ENCODE measurements at places on chromosomes 4 and X.

DNA sequence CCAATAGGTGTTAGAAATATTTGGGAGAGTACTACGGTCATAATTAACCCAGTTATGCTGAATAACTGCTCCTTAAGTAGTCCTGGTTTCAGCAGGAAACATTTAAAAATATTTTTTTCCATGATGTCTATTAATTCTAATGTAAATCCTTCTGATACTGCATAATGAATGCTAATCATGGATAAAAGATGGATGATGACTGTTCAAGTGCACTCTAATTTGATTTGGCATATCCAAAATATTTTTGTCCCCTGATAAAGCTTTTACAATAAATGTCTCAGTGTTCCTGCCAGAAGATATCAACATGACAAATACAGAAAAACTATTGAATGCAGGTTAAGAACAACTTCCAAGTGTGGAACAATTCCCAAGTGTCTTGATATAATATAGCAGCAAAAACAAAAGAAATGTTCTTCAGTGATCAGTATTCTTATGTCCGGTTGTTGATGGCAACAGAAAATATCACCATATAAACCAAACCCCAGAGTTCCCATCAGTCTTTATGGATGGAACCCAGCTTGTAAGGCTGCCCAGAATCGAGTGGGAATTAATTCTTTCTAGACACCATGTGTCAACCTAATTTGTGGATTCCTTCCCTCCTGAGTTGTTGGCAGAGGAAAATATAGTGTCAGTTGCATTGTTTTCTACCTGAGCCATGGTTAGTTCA lies 205.4 kb upstream of the GK2 start:
- DNase-seq: no peak

DNA sequence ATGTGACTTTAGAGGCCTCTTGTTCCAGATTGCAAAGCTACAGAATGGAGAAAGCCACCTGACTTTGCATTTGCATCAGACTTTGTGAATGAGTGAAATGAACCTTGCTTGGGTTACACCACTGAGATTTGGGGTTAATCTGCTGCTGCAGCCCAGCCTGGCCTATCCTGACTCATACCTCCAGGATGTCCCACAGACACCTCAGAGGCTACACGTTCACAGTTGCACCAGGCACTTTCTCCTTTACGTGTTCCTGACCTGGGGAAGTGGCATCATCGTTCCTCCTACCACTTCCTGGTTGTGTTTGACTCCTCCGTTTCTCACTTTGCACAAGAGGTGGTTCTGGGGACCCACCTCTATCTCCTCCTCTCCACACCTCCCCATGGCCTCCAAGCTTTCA lies 9.2 kb upstream of the SORCS2 start:
- no peak for DNase-seq

DNA sequence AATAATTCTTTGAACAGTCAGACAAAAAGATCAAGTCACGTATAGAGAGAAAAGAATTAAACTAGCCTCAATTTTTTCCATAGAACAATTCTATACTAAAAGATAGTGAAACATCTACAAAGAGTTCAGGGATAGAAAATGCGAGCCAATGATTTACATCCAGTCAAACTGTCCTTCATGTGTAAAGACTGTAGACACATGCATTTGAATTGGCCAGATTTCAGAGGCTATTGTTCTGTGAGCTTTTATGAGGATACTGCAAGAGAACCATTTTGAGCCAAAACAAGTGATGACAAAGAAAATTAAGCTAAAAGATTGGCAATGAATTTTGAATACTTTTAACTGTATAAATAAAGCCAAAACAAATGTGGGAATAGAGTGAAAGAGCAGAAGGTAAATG lies 1230.3 kb downstream of the RPA4 start:
- no peak for DNase-seq

DNA sequence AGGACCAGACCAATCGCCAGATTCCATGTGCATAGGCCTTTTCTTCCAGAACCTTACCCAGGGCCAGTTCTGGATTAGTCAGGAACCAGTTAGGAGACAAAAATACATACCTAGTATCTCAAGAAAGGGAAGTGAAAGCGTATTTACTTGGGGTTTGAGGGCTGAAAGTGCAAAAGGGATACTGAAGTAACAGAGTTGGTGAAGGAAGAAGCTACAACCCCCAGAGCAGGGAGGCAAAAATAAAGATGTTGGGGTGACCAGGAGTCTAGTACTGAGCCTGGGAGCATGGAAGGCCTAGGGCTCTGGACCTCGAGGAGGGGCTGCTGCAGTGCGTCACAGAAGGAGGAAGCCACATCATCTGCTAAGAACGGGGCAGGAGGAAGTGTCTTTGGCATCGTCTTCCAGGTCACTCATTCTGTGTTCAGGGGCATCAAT lies 38.3 kb downstream of the TKTL1 start:
- DNase-seq: no peak

DNA sequence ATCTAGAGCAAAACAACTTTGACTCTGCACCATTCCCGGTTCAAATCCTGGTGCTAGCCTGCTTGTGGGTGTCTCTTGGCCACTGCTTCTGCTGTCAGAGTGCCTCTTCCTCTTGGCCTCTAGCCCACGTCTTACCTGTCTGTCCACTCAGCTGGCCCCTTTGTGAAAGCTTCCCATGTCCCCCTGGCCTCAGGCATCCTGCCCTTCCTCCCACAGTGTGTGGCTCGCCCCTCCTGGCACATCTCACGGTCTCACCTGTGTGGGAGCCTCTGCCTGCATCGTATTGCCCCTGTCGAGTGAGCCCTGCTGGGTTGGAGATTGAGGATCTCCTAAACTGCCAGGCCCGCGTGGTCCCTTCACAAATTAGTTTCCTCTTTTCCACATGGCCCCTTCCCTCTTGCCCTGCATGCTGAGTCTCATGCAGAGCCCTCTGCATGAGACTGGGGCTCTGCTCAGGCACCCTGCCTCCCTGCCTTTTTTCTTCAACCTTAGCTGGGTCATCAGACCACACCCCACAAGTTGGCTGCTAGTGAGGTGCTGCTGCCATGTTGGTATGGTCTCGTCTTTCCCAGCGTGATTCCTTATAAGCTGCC lies 53.7 kb upstream of the TADA2B start:
- DNase-seq: no peak

DNA sequence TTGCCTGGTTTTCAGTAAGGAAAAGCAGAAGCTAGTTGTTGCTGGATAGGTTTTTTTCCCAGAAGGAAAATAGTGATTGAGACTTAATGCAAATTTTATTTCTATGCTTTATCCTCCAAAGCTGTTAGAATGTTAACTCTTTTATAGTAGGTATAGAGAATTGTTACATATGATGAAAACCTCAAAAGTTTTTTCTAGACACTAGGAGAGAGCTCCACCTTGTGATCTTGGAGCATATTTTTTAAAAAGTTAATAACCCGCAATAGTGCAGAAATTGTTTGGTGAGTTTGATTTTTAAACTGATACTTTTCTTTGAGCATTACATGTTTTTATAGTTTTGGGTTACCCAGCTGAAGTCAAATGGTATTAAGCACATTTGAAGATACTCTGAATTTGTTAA lies 56.5 kb downstream of the STAG2 start:
- DNase-seq: no peak

GRCh38 chr4:57351731-57352130 lies 241.5 kb upstream of the IGFBP7 start:
- no peak for DNase-seq

GRCh38 chrX:128714425-128714824 lies 662.2 kb upstream of the ACTRT1 start:
- no peak for DNase-seq

DNA sequence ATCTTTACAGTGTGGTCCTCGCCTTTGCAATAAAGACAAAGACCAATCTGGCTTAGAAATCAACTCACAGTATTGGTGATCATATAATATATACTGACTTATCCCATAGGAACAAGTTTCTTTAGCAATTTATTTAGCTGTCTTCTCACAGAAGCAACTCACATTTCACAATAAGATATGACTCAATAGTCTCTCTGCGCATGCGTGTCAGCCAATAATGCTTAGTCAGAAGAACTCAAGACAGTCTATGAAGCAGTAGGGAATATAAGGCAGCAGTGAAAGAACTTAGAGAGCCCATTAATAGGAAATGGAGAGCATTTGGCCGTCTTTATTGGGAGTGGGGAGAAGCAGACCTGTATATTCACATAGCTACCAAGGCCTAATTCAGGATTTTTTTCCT lies 216.7 kb downstream of the IL13RA2 start:
- no peak for DNase-seq

DNA sequence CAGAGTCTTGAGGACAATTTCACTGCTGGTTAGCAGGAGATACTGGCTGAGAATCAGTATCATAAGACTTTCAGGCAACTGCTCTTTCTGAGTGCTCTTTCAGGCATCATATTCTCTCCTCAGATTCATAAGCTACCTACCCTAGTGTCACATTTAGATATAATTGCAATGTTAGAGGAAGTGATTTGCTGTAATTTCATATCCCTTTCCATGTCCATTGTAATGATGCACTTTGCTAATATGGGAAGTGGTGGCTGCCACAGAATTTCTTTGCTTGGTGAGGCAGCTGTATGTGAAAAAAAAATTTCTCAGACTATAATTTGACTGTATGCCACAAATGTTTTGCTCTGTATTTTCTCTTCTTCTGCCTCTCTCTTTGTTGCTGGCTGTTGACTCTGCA lies 63.3 kb downstream of the DOCK11 start:
- no peak for DNase-seq

DNA sequence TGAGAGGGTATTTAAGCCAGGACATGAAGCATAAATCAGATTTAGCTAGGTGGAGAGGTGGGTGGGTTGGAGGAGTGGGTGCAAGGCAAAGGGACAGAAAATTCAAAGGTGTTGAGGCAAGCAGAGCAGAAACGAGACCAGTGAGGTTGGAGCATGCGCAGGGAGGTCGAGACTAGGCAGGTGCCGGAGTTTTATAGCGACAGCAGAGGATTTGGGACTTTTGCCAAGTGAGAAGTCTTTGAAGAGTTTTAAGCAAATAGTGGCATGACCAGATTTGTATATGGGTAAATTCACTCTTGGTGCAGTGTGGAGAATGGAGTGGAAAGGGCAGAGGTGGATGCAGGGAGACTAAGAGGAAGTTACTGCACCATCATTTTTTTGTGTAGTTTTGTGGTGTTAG lies 107.0 kb upstream of the TLR2 start:
- DNase-seq: peak; percentile 6

- DNase-seq: no peak
Observed at GRCh38 chrX:48154796-48155195, 24.4 kb downstream of the SPACA5B start.

DNA sequence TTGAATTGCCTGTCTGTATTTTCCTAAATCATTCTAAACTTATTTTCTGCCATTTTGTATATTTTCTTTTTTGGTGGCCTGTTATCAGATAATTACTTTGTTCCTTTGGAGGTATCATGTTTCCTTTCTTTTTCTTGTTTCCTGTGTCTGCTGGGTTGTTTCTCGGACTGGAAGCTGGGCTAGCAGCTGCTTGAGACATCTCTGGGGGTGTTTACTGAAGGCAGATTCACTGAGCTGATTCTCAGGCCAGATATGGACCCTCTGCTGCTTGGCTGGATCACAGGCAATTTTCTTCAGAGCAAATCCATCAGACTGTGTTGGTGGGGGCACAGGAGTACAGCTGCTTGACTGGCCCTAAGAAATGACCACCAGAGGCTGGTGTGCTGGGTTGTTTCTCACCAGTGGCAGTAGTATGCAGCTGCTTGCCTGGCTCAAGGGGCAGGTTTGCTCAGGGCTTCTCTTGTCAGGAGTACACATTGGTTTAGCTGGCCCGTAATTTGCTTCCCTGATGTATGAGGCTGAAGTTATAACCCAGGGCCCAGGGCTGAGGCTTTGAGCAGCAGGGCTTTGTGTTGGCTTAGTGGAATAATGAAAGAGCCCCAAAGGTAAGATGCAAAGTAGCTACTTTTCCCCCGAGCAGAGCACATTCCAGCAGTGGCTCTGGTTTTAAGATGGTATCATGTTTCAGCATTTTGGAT lies 680.6 kb downstream of the TECRL start:
- DNase-seq: no peak

- DNase-seq: peak; percentile 21
Observed at GRCh38 chr4:184386271-184386781, 88.0 kb downstream of the IRF2 start.

- no peak for DNase-seq
Observed at GRCh38 chr4:114209584-114209983, 230.1 kb upstream of the ARSJ start.

GRCh38 chr4:177532358-177532757 lies 90.1 kb upstream of the AGA start:
- DNase-seq: no peak

DNA sequence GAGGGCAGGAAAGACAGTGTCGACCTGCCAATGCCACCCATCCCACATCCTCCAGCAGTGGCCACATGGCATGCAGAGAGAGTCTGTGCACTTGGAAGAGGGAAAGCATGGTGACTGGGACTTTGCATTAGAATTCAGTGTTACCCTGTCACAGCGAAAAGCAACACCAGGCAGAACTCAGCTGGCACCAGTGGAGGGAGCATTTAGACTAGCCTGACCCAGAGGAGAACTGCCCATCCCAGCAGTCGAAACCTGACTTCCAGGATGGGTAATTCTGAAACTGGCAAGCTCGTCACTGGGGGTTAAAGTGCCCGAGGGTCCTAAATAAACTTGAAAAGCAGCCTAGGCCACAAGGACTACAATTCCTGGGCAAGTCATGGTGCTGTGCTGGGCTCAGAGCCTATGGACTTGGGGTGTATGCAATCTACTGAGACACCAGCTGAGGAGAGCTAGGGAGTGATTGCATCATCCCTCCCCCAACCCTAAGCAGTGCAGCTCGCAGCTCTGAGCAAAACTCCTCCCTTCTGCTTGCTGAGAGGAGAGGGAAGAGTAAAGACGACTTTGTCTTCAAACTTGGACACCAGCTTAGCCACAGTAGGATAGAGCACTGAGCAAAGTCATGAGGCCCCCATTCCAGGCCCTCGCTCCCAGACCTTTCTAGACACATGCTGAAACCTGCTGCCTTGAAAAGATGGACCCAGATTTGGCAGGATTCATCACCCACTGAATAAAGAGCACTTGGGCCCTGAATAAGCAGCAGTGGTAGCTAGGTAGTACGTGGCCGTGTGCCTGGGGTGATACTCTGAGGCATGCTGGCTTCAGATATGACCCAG lies 68.8 kb downstream of the DDX60L start:
- DNase-seq: no peak

DNA sequence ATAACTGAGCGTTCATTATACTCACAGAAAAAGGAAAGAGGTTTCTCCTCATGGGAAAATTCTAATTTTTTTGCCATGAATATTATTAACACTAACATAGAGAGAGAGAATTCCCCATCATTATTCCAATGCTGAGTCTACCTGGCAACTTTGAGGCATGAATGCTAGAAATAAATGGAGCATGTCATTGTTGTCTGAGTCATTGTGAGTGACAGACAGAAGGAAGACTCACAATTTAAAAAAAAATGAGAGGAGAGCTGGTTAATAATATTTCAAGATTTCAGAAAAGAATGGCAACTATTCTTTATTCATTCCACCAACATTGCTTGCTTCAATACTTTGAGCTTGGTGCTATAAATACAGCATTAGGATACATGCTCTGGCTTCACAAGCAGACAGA lies 170.4 kb upstream of the HS3ST1 start:
- no peak for DNase-seq

GRCh38 chr4:10584042-10584441 lies 100.5 kb downstream of the CLNK start:
- DNase-seq: no peak
